Esophagus squamous epithelium (tissue), 5 donors: ENCODE measurements at places on chromosomes 12 and 14.

- no peak for DNase-seq
Observed at GRCh38 chr12:19528750-19529149, 89.5 kb downstream of the AEBP2 start.

DNA sequence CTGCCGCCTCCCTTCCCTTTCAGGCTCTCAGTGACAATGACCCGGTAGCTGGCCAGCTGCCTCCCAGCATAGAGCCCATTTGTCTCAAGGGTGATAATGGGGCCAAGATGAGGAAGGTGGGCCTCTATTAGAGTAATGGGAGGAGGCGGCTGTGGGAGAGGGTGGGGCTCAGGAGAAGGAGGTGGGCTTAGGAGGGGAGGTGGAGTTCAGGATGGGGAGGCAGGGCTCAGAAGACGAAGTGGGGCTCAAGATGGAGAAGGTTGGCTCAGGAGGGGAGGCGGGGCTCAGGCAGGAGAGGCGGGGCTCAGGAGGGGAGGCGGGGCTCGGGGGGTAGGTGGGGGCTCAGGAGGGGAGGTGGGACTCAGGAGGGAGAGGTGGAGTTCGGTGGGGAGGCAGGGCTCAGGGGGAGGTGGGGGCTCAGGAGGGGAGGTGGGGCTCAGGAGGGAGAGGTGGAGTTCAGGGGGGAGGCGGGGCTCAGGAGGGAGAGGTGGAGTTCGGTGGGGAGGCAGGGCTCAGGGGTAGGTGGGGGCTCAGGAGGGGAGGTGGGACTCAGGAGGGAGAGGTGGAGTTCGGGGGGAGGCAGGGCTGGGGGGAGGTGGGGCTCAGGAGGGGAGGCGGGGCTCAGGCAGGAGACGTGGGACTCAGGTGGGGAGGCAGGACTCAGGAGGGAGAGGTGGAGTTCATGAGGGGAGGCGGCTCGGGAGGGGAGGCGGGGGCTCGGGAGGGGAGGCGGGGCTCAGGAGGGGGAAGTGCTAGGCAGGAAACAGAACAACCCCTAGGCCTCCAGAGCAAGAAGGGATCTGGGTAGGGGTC, 36.8 kb downstream of the IQSEC3 start:
- no peak for DNase-seq

- DNase-seq = no peak
Observed at GRCh38 chr14:102262929-102263462, 42.0 kb downstream of the MOK start.

DNA sequence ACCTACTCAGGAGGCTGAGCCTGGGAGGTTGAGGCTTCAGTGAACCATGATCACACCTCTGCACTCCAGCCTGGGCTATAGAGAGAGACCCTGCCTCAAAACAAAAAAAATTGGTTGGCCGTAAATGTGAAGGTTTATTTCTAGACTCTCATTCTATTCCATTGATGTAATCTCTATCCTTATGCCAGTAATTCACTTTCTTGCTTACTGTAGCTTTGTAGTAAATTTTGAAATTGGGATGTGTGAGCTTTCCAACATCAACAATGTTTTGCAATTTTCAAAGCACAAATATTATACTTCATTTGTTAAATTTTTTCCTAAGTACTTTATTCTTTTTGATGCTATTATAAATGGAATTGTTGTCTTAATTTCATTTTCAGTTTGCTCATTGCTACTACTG, 24.6 kb downstream of the LIN52 start:
- DNase-seq = no peak

GRCh38 chr12:122381021-122381420, 41.4 kb downstream of the CLIP1 start:
- no peak for DNase-seq
